ENCODE measurements at places on chromosomes 7 and 10. TPM values are rescaled to one million over a fixed set of nuclear protein-coding genes. Genes with fewer than 3 reads are reported as not detected.

- no peak overlapping the region for H3K4me3 ChIP-seq
- H3K27ac ChIP-seq = no peak overlapping the region
- H3K36me3 ChIP-seq = no peaks in the 10 kb centered on the region
- no peaks in the 10 kb centered on the region for H3K4me1 ChIP-seq
- no peaks in the 10 kb centered on the region for H3K27me3 ChIP-seq
Measured at GRCh38 chr7:150858236-150859197, 6.2 kb downstream of the AOC1 start.

DNA sequence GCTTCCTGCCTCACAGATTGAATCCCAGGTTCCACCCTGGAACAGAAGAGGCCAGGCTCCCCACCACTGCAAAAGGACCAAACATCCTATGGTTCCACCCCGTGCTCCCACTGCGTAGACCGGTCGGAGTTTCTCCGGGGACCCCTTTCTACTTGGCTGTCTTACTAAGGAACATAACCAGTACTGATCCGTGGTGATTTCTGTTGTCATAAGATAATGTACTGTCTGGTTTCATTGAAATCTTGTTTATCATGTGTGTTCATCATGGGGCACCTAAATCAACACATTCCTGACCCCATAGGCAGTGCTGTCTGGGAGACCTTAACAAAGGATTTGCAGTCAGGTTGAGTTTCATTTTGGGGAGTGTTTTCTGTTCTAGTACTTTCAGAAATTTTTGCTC is 104.5 kb downstream of the CHN2 start:
- H3K27me3 ChIP-seq = no peaks in the 10 kb centered on the region
- H3K36me3 ChIP-seq = no peaks in the 10 kb centered on the region
- no peak overlapping the region for H3K27ac ChIP-seq
- no peak for DNase-seq
- no peak overlapping the region for H3K4me3 ChIP-seq
- H3K4me1 ChIP-seq = peaks cover 27% of the 10 kb centered on the region

GRCh38 chr10:99234791-99235657 is 628 bp downstream of the HPSE2 start:
- H3K27ac ChIP-seq = no peak overlapping the region
- peaks cover 10% of the 10 kb centered on the region for H3K4me1 ChIP-seq
- H3K4me3 ChIP-seq = no peak overlapping the region
- no peak for DNase-seq

The CFAP70 gene
- total RNA-seq = 1.2 TPM

The TCAF1 gene
- 52.2 TPM for total RNA-seq

Measured in right lobe of liver (tissue), 6 donors.